ENCODE measurements at places on chromosomes 5 and 9.

GRCh38 chr9:108637340-108637739, 218.4 kb downstream of the ACTL7B start:
- DNase-seq, result no peak

DNA sequence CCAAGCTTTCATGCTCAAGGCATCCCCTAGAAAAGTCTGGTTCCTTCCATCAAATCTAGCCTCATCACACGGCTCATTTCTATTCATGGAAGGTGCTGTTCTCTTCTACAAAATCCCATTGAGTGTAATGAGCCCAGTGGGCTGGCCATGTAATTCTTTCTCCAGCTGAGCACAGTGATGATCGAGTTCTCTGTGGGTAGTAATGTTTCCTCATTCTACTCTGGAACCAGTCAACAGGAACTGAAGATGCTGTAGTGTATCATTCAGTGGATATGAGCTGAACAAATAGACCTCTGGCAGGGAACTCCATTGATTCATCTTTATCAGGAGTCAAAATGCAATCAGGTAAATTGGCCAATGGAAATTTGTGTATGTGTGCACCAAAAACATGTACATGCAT, 149.2 kb downstream of the LRRC70 start:
- DNase-seq, result no peak

DNA sequence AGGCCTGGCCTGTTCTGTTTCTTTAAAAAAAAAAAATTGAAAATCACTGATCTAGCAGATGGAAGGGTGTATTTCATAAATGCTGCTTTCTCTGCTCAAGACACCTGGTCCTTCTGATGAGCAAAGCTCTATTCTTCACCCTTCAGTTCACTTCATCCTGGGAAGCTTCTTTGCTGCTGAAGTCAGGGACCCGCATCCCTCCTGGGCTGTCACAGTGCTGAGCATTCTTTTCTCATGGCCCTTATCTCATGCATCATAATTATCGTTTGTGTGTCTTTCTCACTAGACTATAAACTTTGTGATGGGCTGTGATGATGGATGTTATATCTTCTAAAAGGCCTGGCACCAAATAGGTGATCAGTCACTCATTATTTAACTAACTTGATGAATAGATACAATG, 461.0 kb downstream of the GADD45G start:
- DNase-seq, result no peak

DNA sequence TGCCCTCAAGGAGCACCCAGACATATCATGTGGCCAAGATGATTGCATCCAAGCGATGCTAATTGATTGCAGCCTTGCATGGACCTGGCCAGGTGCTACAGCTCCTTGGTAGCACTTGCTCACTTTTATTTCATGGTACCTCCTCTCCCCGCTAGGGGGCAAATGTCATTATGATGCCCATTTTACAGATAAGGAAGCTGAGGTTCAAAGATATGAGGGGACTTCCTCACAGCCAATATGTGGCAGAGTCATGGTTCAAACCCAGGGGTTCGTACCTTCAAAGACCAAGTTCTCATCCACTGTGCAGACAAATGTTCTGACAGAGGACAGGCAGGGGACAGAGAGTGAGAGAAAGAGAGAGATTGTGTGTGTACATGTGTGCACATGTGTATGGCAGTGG, 21.9 kb upstream of the KCNMB1 start:
- peak; percentile 40 for DNase-seq

DNA sequence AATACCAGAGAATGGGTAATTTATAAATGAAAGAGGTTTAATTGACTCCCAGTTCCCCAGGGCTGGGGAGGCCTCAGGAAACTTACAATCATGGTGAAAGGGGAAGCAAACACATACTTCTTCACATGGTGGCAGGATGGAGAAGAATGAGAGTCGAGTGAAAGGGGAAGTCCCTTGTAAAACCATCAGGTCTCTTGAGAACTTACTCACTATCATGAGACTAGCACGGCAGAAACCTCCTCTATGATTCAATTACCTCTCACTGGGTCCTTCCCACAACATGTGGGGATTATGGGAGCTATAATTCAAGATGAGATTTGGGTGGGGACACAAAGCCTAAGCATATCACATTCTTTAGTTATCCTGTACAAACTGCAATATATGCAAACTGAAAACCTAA, 609.4 kb downstream of the MTRR start:
- no peak for DNase-seq

- no peak for DNase-seq
Observed at GRCh38 chr5:75335486-75335885, 1.5 kb upstream of the HMGCR start.

- DNase-seq, result no peak
Observed at GRCh38 chr5:78593465-78593864, 55.1 kb downstream of the LHFPL2 start.

DNA sequence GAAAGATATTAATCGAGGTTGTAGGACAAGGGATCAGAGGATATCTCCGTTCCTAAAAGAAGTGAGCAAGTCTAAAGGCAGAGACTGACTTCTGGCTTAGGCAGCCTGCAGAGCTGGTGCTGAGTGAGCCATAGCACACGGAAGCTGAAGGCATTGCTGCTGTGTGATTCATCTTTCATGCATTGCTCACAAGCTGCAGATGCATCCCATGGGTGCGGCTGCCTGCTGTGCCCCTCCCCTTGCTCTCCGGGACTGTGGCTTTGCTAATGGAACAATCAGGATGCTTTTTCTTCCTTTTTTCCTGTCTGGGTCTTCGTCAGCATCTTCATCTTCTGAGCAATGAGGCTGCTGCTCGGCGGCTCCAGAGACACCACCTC, 341.4 kb downstream of the DIRAS2 start:
- no peak for DNase-seq

GRCh38 chr9:126612813-126613641, 701 bp upstream of the LMX1B start:
- DNase-seq, result no peak

- no peak for DNase-seq
Observed at GRCh38 chr5:93055971-93056370, 525.0 kb downstream of the NR2F1-AS1 start.

- DNase-seq, result no peak
Observed at GRCh38 chr5:113660206-113660605, 146.7 kb downstream of the YTHDC2 start.

DNA sequence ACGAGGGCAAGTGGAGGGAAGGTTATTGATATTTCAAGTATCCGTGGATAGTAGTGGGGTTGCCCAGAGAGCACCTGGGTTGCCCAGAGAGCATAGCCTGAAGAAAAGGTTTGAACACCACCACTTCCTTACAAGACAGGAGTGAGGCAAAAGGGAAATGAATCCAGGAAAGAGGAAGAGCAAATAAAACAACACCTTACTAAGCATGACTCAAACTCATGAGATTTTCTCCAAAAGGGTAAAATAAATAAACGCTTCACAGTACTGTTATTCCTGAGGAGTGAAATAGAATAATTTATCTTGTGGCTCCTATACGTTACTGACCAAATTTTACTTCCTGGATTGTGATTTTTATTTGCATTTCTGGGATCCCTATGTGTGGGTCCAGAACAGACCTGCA, 65.2 kb upstream of the PTPRD start:
- DNase-seq, result no peak

DNA sequence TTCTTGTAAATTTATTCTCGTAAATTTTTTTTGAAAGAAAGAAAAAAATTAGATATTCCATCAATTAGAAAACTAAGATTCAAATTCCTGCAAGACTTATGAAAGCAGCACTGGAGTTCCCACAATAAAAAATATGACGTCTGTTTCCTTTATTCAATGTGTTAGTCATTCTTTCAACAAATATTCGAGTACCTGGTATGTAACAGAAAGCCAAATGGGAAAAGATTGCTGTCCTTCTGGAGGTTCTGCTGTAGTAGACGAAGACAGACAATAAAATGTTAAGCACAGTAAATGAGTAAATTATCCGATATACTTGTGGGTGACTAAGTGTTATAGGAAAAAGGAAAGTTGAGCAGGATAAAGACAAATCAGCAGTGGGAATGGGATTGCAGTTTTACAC, 92.2 kb downstream of the ADAMTSL1 start:
- no peak for DNase-seq

DNA sequence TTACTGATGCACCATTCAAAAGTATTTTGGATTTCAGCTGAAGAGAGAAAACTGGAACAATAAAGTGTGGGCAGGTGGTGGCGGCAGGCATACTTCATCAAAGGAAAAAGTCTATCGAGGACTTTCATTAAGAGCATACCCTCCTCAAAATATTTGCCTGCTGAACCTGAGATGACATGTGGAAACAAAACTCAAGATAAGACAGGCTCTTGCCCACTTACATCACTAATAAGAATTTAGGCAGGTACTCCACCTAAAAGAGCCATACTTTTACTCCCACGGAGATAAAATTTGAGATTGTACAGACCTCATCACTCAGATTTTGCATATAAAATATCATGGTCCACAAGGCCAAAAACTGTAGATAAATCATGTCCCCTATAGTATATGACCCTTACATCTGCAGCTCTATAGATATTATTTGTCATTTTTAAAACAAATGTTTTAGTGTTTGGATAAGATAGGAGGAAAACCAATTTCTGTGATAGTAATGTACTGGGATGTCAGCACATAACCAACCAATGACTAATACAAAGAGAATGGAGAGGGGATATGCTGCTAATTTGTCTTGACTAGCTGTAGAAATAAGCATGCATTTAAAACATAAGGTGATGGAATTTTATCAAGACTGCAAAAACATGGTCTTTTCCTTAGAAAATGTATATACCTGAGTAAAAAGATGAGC, 730.6 kb upstream of the ZNF608 start:
- no peak for DNase-seq

- DNase-seq, result no peak
Observed at GRCh38 chr9:20170122-20170521, 381.3 kb upstream of the SLC24A2 start.

- no peak for DNase-seq
Observed at GRCh38 chr5:32017692-32018367, 156.3 kb downstream of the GOLPH3 start.

DNA sequence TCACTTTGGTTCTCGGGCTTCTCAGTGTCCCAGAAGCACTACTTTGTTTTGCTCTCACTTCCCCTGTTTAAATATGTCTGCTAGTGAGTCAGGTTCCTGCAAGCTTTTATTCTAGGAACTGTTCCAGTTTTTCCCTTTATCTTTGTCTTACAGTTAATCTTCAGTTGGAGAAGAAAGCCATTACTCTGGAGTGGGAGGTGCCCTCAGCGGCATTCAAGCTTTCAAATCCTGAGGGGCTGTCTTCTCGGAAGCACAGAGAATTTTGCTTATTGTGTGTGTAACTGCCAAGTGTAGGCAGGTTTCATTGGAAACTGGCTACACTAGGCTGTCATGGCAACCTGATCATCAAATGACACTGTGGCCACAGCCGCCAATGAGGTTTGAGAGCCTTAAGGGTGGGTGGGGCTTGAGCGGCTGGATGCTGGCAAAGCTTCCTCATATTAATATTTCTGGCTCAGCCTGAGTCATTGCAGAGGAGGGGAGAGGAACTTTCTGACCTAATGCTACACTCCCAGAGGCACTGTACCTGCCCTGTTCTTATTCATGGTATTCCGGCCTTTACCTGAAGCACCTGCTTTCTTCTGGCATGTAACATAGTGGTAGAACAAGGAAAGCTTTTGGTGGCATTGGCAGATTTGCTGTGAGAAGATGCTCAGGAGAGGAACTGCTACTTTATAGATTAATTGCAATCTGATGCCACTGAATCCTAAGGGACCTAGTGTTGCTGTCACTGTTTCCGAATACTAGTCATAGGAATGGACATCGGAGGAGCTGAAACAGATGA, 26.3 kb downstream of the SLC25A25 start:
- DNase-seq, result peak; percentile 91

DNA sequence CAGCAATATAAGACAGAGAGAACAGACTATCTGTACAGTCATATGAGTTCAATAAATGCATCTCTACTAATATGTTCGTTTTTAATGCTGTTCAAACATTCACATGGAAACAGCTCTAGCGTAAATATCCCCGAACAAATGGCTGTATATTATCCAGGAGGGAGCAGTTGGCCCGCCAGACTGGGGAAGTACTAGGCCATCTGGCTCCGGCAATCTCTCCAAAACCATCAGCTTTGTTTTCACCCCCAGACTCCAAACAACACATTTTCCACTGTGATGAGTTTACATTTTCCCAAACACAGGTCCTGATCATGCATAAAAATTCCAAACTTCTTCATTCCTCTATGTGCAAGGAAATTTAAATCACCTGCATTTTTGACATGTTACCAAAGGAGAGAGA, 8.7 kb downstream of the EBF1 start:
- DNase-seq, result no peak

- DNase-seq, result no peak
Observed at GRCh38 chr5:171390883-171391677, 3.4 kb downstream of the NPM1 start.

All from GM10248 (cell line).